Natural killer cell treated with Interleukin-12 subunit alpha and Interleukin-12 subunit beta and Interleukin-15 and Interleukin-18, amount 100 ng/mL, for 72 hours (primary cell): ENCODE measurements at places on chromosomes 6 and 20. TPM values are rescaled to one million over a fixed set of nuclear protein-coding genes. Genes with fewer than 3 reads are reported as not detected.

DNA sequence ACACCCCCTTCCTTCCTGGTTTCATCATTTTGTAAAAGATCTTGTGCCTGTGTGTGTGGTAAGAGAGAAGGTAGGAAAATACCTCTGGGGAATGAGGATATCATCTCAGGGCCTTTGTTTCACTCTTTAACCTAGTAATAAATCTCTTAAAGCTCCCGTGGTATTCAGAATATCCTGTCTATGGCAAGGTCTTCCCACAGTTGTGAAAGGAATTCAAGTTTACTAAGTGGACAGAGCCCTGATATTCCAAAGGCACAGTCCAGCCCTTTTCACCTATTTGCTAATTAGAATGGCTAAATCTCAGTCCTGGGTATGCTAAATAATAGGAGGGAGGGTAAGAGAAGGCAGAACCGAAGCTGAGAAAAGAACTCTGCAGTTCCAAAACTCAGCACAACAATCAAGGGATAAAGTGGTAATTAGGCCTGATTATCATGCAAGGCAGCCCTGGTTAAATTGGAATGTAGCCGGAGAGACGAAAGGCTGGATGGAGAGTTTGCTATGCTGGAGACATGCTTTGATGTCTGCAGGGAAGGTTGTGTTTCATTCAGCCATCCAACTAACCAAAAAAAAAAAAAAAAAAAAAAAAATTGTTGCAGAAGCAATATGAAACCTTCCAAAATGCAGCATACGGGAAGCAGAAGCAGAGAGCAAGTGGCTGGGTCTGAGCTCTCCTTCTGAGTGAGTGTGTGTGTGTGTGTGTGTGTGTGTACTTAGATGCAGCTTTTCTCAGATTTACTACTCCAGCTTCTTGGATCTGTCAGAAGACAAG, 28.5 kb upstream of the PIM1 start:
- no peak overlapping the region for H3K4me3 ChIP-seq
- no peak for DNase-seq

DNA sequence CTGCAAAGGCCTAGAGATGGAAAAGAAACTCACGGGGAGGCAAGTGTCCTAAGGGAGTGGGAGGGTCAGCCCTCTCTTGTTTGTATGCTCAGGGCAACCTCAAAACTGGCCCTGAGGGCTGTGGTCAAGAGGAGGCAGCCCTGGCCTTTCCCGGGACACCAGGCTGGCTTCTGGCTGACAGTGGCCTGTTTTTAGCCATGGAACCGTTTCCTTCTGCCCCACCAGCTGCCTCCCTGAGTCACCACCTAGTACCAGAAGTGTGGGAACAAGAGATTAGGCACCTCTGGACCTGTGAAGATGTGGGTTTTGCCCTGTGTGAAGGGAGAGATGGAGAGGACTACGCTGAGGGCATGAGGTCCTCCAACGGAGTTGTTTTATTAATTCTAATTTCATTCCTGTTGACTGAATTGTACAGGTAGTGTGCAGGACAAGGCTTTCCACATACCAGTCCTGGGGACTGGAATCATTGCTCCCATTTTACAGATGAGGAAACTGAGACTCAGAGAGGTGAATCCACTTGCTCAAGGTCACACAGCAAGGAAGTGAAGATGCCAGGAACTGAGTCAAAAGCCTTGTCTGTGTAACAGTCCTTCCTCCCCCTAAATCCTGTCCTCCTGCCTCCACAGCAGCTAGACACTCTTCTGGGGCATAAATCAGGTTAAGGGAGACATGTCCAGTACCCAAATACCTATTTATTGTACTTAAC, 5.5 kb downstream of the FOXS1 start:
- no peak overlapping the region for H3K27ac ChIP-seq
- no peaks in the 10 kb centered on the region for H3K27me3 ChIP-seq

Gene PRPH2
- total RNA-seq, result 0.10 TPM

DNA sequence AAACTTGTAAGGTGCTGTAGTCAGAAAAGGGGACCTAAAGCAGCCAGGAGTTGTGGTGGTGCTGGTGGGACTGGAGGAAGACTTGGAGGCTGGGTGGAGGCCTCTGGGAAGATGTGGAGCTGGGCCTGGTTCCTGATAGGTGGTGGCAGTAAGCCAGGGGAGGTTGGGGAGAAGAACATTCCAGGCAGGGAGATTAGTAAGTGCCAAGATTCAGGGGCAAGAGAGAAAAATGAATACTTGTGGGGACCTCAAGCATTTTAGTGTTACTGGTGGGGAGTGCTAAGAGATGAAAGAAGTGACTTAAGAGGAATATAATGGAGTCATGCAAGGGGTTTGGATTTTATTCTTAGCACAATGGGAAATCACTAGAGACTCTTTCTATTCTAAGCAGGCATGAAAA, 79.0 kb upstream of the B3GAT2 start:
- H3K36me3 ChIP-seq, result no peaks in the 10 kb centered on the region
- no peak for DNase-seq
- no peaks in the 10 kb centered on the region for H3K4me1 ChIP-seq
- no peak overlapping the region for H3K4me3 ChIP-seq
- no peak overlapping the region for H3K27ac ChIP-seq

- no peaks in the 10 kb centered on the region for H3K4me1 ChIP-seq
- peaks cover 22% of the 10 kb centered on the region for H3K27me3 ChIP-seq
- DNase-seq, result no peak
- no peak overlapping the region for H3K4me3 ChIP-seq
- no peaks in the 10 kb centered on the region for H3K36me3 ChIP-seq
Observed at GRCh38 chr20:60485012-60485760, 527.0 kb downstream of the CDH26 start.

Gene EYA4
- total RNA-seq, result not detected

DNA sequence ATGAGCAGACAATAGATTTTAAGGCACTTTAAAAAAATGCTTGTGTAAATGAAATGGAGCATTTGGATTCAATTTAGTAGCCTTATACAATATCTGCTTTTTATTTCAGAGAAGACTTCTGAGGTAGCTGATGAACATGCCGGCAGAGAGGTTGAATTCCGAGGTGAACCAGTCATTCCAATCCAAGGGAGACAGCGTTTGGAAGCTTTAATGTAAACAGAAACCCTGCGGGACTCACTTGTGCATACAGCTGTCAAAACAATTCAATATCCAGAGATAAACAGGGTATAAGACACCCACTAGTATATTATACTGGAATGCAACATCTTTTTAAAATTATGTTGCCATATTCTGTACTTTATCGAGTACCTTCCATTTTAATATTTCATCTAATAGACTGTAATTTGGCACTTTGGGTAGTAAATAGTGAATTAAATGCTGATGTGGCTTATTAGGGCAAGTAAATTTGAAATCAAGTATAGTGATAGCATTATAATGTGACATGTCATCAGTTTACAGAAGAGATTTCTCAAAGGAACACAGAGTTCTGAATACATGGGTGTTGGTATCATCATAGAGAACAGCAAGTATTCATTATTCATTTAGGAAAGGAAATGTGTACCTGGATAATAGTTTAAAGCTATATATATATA, 347.7 kb downstream of the PRKN start:
- no peaks in the 10 kb centered on the region for H3K27me3 ChIP-seq
- H3K4me3 ChIP-seq, result no peak overlapping the region
- no peak overlapping the region for H3K27ac ChIP-seq
- H3K4me1 ChIP-seq, result no peaks in the 10 kb centered on the region
- peaks cover 6% of the 10 kb centered on the region for H3K36me3 ChIP-seq
- DNase-seq, result no peak

GRCh38 chr20:41716911-41717310, 98.7 kb upstream of the CHD6 start:
- H3K36me3 ChIP-seq, result no peaks in the 10 kb centered on the region
- no peak overlapping the region for H3K4me3 ChIP-seq
- H3K4me1 ChIP-seq, result no peaks in the 10 kb centered on the region
- H3K27ac ChIP-seq, result no peak overlapping the region

- H3K36me3 ChIP-seq, result no peaks in the 10 kb centered on the region
- peaks cover 6% of the 10 kb centered on the region for H3K27me3 ChIP-seq
- no peak for DNase-seq
- no peaks in the 10 kb centered on the region for H3K4me1 ChIP-seq
- H3K27ac ChIP-seq, result no peak overlapping the region
Observed at GRCh38 chr20:24422091-24422760, 47.2 kb upstream of the SYNDIG1 start.

GRCh38 chr6:156767603-156768467, 9.3 kb upstream of the ARID1B start:
- no peak overlapping the region for H3K27ac ChIP-seq
- no peak overlapping the region for H3K4me3 ChIP-seq
- no peaks in the 10 kb centered on the region for H3K36me3 ChIP-seq
- H3K4me1 ChIP-seq, result no peaks in the 10 kb centered on the region

Gene SLC17A1
- not detected for total RNA-seq

DNA sequence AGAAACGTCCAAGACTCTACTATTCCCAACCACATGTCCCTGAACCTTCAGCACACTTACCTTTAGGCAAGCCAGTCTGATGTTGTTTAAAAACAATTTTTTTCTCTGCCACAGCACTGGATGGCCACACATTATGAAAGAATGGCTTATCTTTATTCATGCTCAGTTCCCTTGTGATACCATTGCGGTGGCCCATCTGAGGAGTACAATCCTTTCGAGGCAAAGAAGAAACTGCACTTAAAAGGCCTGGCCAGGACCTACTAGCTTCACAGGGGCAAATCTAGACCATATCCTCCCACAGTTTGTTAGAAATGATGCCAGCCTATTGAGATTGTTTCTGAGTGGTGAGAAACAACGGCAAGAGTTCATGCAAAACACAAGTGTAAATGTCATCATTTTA, 88.4 kb upstream of the PLEKHG1 start:
- H3K27me3 ChIP-seq, result peaks cover 6% of the 10 kb centered on the region
- no peak overlapping the region for H3K4me3 ChIP-seq
- H3K27ac ChIP-seq, result no peak overlapping the region

DNA sequence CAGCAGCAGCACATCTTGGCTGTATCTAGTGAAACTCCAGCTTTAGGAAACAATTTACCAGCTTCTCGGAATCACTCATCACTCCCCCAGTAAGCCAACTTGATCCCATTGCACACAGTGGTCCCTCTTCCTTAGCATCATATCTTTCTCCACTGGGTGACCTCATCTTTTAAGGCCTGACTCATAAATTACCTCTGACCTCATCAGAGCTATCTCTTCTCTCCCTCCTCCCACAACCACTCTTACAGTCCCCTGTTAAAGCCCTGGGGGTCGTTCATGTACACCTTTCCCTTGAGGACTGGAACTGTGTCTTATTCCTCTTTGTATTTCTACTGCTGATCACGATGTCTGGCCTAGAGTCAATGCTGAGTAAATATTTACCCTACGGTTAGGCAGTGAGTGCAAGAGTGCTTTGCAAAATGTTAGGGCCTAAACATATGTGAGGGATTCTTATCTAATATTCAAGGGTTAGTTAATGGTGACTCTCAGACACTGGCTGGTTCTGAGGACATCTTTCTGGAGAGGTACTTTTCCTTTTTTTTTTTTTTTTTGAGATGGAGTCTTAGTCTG, 187.2 kb downstream of the LRFN2 start:
- H3K4me1 ChIP-seq, result peaks cover 32% of the 10 kb centered on the region
- no peak overlapping the region for H3K27ac ChIP-seq
- no peak for DNase-seq
- H3K27me3 ChIP-seq, result no peaks in the 10 kb centered on the region

DNA sequence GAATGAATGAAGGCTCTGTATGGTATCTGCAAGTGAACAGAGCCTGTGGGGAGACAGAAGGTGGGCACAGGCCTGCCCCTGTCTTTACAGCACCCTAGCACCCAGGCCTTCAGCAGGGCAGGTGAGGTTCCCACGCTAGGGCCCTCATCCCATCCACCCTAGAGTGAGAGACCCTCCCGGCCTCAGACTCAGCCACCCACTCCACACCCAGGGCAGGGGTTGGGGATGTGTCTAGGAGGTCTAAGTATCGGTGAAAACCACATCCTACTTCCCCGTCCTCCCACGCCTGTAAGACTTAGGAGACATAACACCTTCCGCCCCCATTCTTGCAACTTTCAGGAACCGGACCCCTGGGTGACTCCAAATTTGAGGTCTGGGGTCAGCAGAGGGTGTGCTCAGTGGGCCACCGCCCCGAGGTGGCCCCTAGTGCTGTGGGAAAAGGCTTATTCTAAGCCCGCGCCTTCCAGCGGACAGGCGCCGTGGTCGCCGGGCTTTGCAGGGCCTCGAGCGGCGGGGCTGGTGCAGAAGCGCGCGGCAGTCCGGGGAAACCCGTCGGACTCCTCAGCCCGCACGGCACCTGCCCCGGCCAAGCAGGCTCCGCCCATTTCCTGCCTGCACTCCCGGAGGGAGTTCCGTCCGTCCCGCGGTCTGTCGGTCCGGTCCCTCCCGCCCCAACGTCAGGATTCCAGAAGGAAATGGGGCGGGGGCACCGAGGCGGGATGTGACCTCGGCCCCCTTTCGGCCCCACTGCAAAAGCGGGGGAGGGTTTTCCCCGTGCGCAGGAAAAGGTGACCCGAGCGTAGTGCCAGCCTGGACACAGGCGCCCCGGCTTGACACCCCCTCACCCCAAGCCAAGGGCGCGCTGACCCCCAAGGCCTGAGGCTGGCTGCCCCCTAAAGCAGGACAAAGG, 868 bp downstream of the SAMD10 start:
- peak overlapping the region; percentile 87 for H3K27ac ChIP-seq
- H3K4me1 ChIP-seq, result peaks cover 66% of the 10 kb centered on the region
- peaks cover 16% of the 10 kb centered on the region for H3K36me3 ChIP-seq
- peak; percentile 94 for DNase-seq

Gene COX4I2
- total RNA-seq, result not detected

- no peak for DNase-seq
- peaks cover 17% of the 10 kb centered on the region for H3K4me1 ChIP-seq
- no peaks in the 10 kb centered on the region for H3K36me3 ChIP-seq
- peak overlapping the region; percentile 88 for H3K27ac ChIP-seq
- peak overlapping the region; percentile 69 for H3K4me3 ChIP-seq
Observed at GRCh38 chr6:134288538-134289203, 29.2 kb downstream of the SGK1 start.

DNA sequence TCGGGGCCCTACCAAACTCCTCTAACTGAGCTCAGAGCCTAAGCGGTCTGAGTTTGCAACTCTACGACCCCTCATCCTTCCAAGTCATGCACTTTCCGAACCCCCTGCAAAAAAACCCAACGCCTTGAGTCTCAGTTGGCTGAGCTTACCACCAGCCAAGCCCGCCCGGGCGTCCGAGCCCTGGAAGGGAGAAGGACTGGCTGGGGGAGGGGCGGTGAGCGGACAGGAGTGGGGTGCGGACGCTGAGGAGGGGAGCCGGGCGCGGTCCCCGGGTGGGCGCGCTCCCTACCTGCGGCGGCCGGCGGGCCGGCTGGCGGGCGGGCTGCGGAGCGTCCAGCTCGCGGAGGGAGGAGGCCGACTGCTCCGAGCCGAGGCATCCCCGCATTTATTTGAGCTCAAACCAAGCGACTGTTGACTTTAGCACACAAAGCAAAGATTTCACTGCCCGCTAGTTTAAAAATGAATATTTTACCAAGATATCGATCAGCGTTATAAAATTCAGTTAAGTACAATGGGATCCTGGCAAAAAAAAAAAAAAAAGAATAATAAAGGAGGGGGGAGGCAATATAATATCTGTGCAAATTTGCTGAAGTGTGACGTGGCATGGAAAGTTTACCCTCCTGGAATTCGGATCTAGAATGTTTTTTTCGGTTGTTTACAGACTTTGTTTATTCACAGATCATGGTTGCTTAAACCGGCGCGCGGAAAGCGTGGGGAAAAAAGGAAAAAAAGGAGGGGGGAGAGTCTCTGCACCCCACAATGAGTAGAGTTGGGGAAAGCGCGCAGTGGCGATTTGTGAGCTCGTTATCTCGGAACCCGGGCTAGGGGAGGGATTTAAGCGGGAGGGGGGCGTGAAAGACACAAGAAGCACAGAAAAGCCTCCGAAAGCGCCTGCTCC, 5.9 kb downstream of the FOXA2 start:
- no peak for DNase-seq
- no peaks in the 10 kb centered on the region for H3K4me1 ChIP-seq

Gene COL11A2
- 1.3 TPM for total RNA-seq

Gene LRP11
- total RNA-seq, result 1.6 TPM

GRCh38 chr6:19180348-19181072, 656.7 kb upstream of the ID4 start:
- no peak overlapping the region for H3K4me3 ChIP-seq
- H3K4me1 ChIP-seq, result no peaks in the 10 kb centered on the region
- H3K27me3 ChIP-seq, result no peaks in the 10 kb centered on the region
- no peaks in the 10 kb centered on the region for H3K36me3 ChIP-seq
- H3K27ac ChIP-seq, result no peak overlapping the region

Gene PRSS35
- not detected for total RNA-seq
